ENCODE measurements at places on chromosomes 12 and 14.

DNA sequence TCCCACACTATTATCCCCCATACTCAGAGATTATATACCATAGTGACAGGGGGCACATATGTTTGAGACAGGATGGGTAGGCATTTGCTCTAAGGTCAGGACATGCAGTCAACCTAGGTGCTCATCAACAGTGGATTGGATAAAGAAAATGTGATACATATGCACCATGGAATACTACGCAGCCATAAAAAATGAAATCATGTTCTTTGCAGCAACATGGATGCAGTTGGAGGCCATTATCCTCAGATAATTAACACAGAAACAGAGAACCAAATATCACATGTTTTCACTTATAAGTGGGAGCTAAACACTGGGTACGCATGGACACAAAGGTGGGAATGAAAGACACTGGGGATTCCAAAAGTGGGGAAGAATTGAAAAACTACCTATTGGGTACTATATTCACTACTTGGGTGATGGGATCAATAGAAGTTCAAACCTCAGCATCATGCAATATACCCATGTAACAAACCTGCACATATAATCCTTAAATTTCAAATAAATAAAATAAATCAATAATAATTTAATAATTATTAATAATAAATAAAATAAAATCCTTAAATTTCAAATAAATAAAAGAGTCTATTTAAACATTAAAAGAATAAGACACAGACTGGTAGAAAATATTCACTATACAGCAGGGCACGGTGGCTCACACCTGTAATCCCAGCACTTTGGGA is 160.1 kb upstream of the CNOT2 start:
- DNase-seq = no peak

- no peak for DNase-seq
These were observed 181.9 kb downstream of the BCAT1 start for GRCh38 chr12:24767016-24767415.

DNA sequence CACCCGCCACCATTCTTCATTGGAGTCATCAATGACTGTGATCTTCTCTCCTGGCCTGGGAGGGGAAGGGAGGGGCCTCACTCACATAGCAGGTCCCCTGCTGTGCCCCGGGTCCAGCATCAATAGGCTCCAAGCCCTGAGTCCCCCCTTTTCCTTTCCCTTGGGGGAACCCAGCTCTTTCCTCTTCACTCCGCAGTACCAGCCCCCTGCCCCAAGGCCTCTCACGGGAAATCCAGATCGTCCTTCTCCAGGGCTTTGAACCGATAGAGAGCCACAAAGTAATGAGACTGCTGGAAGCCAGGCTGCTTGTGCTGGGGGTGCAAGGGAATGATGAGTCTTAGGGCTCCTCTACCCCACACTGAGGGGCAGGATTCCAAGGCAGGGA is 6.7 kb downstream of the STAC3 start:
- DNase-seq = no peak

GRCh38 chr14:95191445-95192199 is 34.3 kb upstream of the DICER1 start:
- no peak for DNase-seq

GRCh38 chr14:102541771-102542170 is 32.2 kb upstream of the ANKRD9 start:
- DNase-seq = no peak

DNA sequence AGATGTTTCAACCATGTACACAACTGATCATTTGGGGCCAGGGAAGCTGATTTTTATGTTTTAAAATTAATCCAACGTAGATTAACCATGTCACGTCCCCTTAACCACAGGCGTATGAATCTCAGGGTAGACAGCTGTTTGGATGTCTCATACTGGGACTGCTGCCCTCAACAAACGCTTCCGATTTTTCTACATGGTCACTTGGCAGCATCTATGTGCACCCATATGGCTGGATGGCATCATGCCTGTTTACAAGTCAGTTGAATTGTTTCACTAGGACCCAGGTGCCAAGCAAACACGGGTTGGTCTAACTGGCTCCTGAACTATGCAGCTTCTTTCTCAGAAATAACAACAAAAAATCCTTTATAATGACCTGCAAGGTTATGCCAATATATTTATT is 393.8 kb downstream of the NPAS3 start:
- DNase-seq = no peak
